ENCODE measurements at places on chromosomes 7 and 10. TPM values are rescaled to one million over a fixed set of nuclear protein-coding genes. Genes with fewer than 3 reads are reported as not detected.
A peak's percentile ranks its signal among the peaks of the same experiment; 100 is the strongest.

GRCh38 chr10:124574456-124575070 lies 112.9 kb downstream of the LHPP start:
- no peak for DNase-seq

- DNase-seq: no peak
These were observed 442.4 kb downstream of the CCSER2 start for GRCh38 chr10:84770824-84771223.

DNA sequence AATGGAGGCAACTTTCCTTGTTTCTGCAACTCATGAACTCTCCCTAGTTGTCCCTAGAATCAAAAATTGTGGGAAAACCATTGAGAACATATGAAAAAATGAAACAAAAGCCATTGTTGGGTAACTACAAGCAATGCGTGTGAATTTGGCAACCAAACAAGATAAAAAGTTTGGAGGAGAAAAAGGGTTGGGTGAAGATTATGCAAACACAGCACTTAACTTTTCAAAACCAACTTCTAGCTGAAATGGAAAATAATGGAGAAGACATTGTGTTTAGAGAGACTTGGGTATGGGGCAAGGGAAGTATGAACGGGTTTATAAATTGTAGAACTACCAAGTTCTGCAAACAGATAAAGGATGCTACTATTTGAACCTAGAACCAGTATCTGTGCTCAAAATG lies 89.0 kb upstream of the SVIL start:
- DNase-seq: peak; percentile 83

Gene TMEM176B
- 25.6 TPM for total RNA-seq

All from cardiac muscle cell (in vitro differentiated cells and primary cell).